CD8-positive, alpha-beta memory T cell (primary cell): ENCODE measurements at places on chromosomes 5 and 9. TPM values are rescaled to one million over a fixed set of nuclear protein-coding genes. Genes with fewer than 3 reads are reported as not detected.

Gene TAS2R1
- total RNA-seq, result not detected

Gene HAVCR1
- total RNA-seq, result 0.61 TPM

Gene QRFP
- total RNA-seq, result not detected

Gene TICAM2
- 1.4 TPM for total RNA-seq

Gene PCDHB10
- total RNA-seq, result not detected

Gene TXNDC8
- not detected for total RNA-seq

GRCh38 chr9:100086097-100086635 lies 12.6 kb downstream of the ERP44 start:
- no peaks in the 10 kb centered on the region for H3K27me3 ChIP-seq
- H3K4me3 ChIP-seq, result no peak overlapping the region
- H3K36me3 ChIP-seq, result no peaks in the 10 kb centered on the region
- H3K27ac ChIP-seq, result no peak overlapping the region

DNA sequence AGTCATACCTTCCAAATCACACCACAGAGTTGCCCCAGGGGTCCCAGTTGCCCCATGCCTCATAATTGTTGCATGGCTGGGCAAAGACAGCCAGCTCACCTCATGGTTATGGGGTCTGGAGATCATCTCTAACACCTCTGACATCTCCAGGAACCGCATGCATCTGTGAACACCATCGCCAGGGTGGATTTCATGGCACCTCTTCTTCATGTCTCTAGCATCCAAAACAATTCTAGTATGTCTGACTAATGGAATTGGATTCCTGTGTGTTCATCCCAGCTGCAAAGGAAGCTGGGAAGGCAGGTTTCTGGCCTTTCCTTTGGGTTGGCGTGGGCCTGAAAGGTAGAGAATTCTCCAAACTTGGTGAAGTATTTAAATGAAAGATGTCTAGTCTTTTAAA lies 122.3 kb upstream of the ABCA1 start:
- no peaks in the 10 kb centered on the region for H3K27me3 ChIP-seq
- no peak overlapping the region for H3K27ac ChIP-seq
- peaks cover 21% of the 10 kb centered on the region for H3K4me1 ChIP-seq

GRCh38 chr5:181203777-181204112 lies 1.3 kb downstream of the TRIM7 start:
- peaks cover 25% of the 10 kb centered on the region for H3K4me1 ChIP-seq
- no peaks in the 10 kb centered on the region for H3K36me3 ChIP-seq
- no peak overlapping the region for H3K27ac ChIP-seq
- no peak for DNase-seq
- peak overlapping the region; percentile 69 for H3K4me3 ChIP-seq
- no peaks in the 10 kb centered on the region for H3K27me3 ChIP-seq

DNA sequence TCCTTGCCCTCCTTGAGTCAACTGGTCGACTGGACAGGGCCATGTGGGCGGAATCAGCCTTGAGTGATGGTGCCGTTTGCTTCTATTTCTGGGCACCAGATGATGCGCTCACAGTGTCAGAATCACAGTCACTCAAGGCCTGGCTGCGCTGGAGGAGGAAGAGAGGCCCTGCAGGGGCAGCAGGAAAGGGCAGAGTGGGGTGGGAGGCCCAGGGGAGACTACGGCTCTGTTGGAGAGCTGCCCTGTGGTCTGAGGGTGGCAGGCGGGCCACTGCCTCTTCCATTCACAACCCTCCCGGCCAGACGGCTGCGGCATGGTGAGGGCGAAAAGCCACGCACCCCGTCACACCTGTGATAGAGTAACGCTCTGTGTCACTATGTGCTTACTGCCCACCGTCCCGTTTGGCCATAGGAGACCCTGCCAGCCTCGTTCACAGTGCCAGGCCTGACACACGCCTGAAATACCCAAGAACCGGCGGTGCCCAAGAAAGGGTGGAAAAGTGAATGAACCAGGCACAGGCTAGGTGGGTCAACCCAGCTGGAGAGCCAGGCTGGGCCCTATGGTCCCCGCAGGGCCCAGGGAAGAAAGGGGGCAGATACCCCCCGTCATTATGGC lies 9.9 kb downstream of the PLPP7 start:
- no peak for DNase-seq
- no peaks in the 10 kb centered on the region for H3K4me1 ChIP-seq
- H3K27ac ChIP-seq, result no peak overlapping the region
- H3K36me3 ChIP-seq, result no peaks in the 10 kb centered on the region

DNA sequence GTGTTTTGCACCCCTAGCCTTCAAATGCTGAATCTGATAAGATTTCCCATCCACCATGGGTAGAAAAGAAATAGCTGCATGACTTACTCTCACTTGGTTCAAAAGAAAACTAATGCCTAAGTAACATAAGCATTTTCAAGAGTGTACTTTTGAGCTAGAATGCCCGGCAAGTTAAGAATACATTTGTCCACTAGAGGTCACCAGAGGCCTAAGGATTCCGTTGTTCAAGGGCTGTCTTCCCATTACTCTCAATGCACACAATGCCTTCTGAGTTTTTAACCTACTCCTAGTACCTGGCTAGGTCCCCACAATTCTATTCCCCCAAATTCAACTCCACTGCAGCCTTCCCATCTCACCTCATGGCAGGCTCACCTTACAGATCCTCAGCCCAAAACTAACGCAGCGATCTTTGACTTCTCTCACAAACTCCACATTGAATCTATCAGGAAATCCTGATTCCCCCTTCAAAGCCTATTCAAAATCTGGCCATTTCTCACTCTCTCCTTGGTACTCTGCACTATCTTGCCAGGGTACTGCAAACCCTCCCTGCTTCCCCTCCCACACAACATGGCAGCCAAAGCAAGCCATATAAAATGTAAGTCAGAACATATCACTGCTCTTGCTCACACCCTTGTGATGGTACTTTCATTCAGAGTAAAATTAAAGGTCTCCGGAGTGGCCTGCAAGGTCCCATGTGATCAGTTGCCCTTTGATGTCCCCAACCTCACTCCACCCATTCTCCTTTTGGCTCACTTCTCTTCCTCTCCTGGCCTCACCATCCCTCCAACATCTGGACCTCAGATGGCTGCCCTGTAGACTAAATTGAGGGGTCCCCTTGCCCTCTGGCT lies 13.4 kb downstream of the OXCT1 start:
- H3K27ac ChIP-seq, result no peak overlapping the region
- no peaks in the 10 kb centered on the region for H3K4me1 ChIP-seq
- H3K27me3 ChIP-seq, result no peaks in the 10 kb centered on the region

DNA sequence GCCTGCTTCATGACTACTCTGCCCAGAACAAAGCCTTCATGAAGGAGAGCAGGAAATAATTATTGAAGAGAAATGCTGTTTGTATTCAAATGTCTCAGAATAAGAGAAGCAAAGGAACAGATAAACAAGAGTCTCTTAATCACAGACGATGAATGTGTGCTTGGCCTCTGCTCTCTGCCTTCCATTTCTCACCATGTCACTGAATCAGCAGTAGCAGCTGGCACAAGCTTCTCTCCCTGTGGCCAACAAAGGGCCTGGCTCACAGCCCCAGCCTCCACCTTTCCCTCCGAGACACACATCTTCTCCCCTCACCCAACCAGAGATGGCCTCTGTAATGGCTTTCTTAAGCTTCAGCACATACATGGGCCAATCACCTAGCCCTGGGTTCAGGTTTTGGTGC lies 128.1 kb upstream of the SLIT3 start:
- no peak for DNase-seq
- H3K27ac ChIP-seq, result no peak overlapping the region
- H3K4me3 ChIP-seq, result no peak overlapping the region
- no peaks in the 10 kb centered on the region for H3K4me1 ChIP-seq
- no peaks in the 10 kb centered on the region for H3K27me3 ChIP-seq

- no peaks in the 10 kb centered on the region for H3K27me3 ChIP-seq
- no peak overlapping the region for H3K27ac ChIP-seq
- no peaks in the 10 kb centered on the region for H3K4me1 ChIP-seq
- no peaks in the 10 kb centered on the region for H3K36me3 ChIP-seq
Measured at GRCh38 chr9:90365666-90366065, 277.0 kb downstream of the DIRAS2 start.

DNA sequence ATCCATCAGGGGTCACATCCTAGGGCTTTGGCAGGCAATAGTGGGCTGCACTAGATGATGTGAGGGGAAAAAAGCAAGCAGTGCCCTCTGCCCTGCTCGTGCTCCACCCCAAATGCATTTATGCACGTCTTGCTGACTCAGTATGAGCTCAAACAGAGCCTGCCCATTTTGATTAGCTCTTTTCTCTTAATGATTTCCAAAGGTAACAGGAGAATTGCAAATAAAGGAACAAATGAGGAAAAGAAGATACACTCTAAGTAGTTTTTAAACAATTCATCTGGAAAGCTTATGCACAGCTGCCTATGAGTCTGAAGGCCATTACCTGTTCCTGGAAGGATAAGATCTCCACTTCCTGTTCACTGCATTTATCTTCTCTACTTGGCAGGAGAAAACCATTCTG lies 364.2 kb downstream of the TMEM232 start:
- no peak overlapping the region for H3K27ac ChIP-seq
- H3K27me3 ChIP-seq, result no peaks in the 10 kb centered on the region
- no peaks in the 10 kb centered on the region for H3K4me1 ChIP-seq
- H3K4me3 ChIP-seq, result no peak overlapping the region
- no peaks in the 10 kb centered on the region for H3K36me3 ChIP-seq

DNA sequence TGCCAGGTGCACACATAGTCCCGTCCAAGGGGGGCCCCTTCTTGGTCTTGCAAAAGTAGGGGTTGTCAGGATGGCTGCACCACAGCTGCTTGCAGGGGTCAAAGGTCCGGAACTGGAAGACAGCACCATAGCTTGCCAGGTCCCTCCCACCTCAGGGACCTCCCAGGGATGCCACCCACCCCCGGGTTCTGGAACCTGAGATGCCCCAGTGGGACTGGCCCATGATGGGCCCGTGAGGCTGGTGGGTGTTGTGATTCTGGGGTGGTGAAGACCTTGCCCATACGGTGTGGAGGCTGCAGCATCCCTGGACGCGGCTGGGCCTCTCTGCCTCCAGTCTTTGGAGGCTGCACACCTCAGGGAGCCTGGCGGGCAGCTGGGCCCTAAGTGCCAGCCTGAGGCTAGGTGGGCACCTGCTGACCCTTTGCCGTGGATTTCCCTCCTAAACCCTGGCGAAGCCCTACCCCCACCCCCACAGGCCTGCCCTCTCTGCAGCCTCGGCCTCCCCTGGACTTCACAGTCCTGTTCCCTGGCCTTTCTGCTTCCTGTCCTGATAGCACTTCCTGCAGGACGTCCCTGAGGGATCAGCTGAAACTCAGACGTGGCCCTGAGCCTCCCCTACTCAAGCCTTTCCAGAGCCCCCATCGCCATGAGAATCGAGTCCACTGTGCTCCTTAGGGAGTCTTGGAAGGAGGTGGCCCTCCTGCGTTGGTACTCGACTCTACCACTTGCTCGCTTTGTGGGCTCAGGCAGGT lies 92.1 kb downstream of the ZNF354C start:
- no peak for DNase-seq
- H3K36me3 ChIP-seq, result no peaks in the 10 kb centered on the region
- no peak overlapping the region for H3K27ac ChIP-seq
- H3K27me3 ChIP-seq, result no peaks in the 10 kb centered on the region
- no peaks in the 10 kb centered on the region for H3K4me1 ChIP-seq

- no peak overlapping the region for H3K27ac ChIP-seq
- H3K27me3 ChIP-seq, result no peaks in the 10 kb centered on the region
- H3K36me3 ChIP-seq, result peaks cover 19% of the 10 kb centered on the region
- H3K4me1 ChIP-seq, result no peaks in the 10 kb centered on the region
Measured at GRCh38 chr5:32116574-32117313, 57.4 kb downstream of the GOLPH3 start.

DNA sequence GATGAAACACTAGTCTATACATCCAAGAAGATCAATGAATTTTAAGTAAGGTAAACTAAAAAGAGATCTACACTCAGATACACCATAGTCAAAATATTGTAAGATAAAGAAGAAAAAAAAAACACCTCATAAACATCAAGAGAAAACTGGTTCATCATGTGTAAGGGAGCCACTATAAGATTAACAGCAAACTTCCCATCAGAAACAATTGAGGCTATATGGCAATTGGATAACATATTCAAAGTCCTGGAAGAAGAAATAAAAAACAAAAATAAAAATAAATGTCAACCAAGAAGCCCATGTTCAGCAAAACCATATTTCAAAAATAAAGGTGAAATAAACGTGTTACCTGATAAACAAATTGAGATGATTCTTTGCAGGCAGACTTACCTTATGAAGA lies 3.6 kb downstream of the OR13C8 start:
- no peaks in the 10 kb centered on the region for H3K36me3 ChIP-seq
- H3K4me1 ChIP-seq, result no peaks in the 10 kb centered on the region
- no peak overlapping the region for H3K27ac ChIP-seq
- no peaks in the 10 kb centered on the region for H3K27me3 ChIP-seq
- no peak for DNase-seq

DNA sequence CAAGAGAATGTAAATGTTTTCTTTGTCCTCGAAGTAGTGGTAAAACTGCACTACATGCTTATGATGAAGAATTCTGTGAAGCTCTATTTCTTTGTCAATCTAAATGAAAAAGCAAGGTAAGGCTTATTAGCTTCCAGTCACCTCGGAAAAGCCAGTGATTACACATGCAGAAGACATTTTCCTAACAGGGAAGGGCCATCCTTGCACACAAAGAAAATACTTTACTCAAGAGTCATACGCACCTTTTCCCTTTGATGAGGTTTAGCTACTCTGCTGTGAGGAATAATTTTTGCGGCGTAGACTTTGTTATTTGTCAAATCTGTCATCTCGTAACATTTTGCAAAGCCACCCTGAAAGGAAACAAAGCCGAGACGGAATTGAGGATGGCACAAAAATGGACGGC lies 1.1 kb downstream of the PLK2 start:
- DNase-seq, result no peak
- no peak overlapping the region for H3K27ac ChIP-seq

GRCh38 chr5:168218746-168219145 lies 72.7 kb upstream of the WWC1 start:
- no peaks in the 10 kb centered on the region for H3K4me1 ChIP-seq
- no peak overlapping the region for H3K4me3 ChIP-seq
- no peaks in the 10 kb centered on the region for H3K36me3 ChIP-seq
- no peaks in the 10 kb centered on the region for H3K27me3 ChIP-seq

DNA sequence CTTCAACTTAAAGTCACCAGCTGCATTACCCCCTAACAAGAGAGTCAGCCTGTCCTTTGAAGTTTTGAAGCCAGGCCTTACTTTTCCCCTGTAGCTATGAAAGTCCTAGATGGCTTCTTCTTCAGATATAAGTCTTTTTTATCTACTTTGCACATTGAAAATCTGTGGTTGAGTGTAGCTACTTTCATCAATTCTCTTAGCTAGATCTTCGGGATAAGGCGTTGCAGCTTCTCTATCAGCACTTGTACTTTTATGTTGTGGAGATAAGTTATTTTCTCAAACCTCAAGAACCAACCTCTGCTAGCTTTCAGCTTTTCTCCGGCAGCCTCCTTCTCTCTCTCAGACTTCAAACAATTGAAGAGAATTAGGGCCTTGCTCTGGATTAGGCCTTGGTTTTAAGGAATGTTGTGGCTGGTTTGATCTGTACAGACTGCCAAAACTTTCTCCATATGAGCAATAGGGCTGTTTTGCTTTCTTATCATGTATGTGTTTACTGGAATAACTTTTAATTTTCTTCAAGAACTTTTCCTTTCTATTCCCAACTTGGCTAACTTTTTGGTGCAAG lies 21.6 kb downstream of the CATSPER3 start:
- no peaks in the 10 kb centered on the region for H3K27me3 ChIP-seq
- H3K27ac ChIP-seq, result no peak overlapping the region
- H3K36me3 ChIP-seq, result no peaks in the 10 kb centered on the region
- no peak for DNase-seq
